ENCODE measurements at places on chromosomes 1 and 21.

GRCh38 chr1:46767649-46768282 lies 31.1 kb upstream of the CYP4B1 start:
- DNase-seq = no peak

GRCh38 chr1:36839485-36839884 lies 194.8 kb downstream of the GRIK3 start:
- no peak for DNase-seq

GRCh38 chr1:12501661-12502060 lies 116.3 kb downstream of the DHRS3 start:
- no peak for DNase-seq

DNA sequence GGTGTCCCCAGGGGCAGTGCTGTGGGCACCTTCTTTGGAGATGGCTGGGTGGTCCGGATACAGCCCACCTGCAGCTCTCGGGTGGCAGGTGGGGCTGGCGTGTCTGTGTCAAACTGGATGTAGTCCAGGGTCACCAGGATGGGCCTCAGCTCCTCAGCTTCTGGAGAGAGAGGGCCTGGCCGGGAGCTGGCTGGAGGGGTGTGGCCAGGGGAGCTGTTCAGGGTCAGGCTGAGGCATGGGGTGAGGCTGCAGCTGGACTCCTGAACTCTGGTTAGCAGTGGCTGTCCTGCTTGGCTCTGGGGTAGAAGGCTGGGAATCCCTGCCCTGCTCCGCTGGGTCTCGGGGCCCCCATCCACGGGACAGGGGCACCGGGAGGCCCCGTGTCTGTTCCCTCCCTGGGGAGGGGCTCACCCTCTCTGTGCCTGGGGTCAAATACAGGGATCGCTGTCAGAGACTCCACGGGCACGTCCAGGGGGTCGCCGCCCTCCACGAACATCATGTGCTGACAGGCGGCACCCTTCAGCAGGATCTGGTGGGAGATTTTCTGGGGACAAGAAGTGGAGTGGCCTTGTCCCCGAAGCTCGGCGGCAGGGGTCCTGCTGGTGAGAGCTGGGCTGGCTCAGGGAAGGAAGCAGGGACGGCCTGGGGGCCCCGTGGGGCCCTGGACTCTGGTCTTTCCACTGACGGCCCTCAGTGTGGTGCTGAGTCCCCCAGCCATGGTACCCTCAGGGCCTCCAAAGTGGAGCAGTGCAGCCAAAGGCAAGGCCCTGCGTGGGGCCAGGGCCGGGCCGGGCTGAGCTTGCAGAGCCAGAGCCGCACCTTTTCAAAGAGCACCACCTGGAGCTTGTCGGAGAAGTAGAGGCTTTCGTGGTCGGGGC lies 4.1 kb upstream of the TMEM52 start:
- no peak for DNase-seq

DNA sequence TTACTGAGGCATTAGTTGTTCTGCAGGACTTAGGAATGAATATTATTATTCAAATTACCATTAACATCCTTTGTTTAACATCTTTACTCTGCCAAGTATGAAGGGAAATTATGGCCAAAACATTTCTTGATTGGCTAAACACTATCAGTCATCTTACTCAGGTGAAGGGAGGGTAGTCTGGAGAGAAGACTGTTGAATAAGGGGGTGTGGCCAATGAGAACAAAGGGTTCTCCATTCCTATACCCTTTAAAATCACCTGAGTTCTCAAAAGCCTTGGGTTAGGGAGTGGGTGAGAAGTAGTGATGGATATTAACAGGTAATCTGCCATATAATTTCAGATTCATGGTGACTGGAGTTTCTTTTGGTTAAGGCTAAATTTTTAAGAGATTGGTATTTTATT lies 19.3 kb downstream of the CRYZL1 start:
- no peak for DNase-seq

DNA sequence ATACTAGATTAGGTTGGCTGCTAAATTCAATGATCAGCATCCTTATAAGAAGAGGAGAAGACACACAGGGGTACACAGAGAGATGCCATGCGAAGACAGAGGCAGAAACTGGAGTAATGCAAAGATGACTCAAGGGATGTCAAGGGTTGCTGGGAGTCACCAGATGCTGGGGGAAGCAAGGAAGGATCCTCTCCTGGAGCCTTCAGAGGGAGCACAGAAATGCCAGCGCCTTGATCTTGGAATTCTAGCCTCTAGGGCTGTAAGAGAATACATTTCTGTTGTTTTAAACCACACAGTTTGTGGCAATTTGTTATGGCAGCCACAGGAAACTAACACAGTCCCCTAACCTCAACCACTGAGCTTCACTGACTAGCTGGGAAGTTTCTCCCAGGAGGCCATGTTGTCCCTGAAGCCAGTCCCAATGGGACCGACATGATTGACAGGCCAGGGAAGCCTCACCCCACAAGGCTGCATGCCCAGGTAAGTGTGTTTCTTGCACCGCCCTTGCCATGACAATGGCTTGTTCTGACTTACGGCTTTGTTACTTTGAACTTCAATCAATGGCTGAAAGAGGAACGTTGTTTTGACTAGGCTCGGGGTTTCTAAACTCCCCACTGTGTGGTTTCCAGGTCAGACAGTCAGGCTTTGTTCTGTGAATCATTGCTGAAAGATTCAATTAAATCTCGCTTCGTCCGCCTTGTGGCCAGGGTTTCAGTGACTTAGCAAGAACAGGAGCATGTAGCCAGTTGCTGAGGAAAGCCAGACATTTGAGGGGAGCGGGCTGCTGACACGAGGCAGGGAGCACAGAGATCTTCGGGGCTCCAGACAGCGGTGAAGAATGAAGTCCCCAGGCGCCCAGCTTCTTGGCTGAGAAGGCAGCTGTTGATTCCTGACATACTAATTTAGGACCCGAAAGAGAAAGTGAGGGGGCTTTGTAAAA lies 62.3 kb downstream of the RUNX1 start:
- peak; percentile 81 for DNase-seq

GRCh38 chr1:10834770-10835412 lies 38.4 kb upstream of the CASZ1 start:
- DNase-seq = no peak

DNA sequence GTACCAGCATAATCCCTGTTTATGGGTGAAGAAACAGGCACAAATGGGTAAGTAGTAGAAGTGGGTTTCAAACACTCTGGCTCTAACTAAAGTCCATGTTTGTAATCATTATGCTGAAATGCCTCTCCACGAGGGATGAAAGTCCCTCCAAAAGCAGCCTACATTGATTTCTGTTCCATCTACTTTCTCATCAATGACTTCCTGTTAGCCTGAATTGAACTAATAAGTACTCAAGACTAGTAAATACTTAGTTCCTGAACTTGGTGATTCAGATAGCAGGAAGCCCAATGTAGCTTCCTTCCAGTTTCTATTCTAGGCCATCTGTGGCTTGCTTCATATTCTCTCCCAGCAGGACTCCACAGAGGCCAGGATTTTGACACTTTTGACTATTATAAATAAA lies 11.3 kb upstream of the BACH1 start:
- no peak for DNase-seq

GRCh38 chr1:206684478-206685333 lies at the start of gene MAPKAPK2:
Gene MAPKAPK2 (plus strand): TSS chr1:206684905. CDS start chr1:206685230, 325 bp downstream.
- DNase-seq = peak; percentile 74

- no peak for DNase-seq
Observed at GRCh38 chr1:223887747-223888418, 42.1 kb upstream of the TP53BP2 start.

- DNase-seq = peak; percentile 50
Observed at GRCh38 chr21:42440187-42440792, 36.6 kb downstream of the UBASH3A start.

DNA sequence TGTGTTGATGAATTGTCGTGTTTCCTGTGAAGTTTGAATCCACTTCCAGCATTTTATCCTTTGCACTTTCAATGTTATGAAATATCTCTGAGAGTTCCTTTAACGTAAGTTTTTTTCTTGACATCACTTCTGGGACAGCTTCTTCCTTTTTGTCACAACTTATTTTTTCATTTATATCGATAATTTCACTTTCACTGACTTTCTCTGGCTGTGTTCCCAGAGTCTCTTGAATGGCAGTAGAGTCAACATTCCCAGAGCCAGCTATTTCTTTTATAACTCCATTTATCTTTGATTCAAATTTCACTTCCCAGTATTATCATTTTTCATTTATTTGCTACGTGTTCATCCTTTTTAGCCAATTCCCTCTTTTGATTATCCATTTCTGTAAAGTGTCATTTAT lies 256.5 kb downstream of the PAPPA2 start:
- no peak for DNase-seq

DNA sequence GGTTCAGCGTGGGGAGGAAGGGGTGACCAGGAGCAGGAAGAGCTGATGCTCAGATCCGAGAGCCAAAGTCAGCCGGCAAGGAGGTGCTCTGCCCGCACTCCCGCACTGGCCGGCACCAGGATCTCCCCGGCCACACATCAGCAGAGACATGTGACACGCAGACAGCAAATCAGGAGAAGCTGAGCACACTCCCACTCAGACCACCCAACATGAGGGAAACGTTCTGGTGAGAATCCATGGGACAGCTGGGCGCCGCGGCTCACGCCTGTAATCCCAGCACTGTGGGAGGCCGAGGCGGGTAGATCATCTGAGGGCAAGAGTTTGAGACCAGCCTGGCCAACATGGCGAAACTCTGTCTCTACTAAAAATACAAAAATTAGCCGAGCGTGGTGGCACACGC lies 18.6 kb upstream of the PTTG1IP start:
- no peak for DNase-seq

- DNase-seq = no peak
Observed at GRCh38 chr1:905071-905749, 18.5 kb upstream of the SAMD11 start.

GRCh38 chr1:180906511-180906910 lies 6.2 kb upstream of the KIAA1614 start:
- DNase-seq = no peak

DNA sequence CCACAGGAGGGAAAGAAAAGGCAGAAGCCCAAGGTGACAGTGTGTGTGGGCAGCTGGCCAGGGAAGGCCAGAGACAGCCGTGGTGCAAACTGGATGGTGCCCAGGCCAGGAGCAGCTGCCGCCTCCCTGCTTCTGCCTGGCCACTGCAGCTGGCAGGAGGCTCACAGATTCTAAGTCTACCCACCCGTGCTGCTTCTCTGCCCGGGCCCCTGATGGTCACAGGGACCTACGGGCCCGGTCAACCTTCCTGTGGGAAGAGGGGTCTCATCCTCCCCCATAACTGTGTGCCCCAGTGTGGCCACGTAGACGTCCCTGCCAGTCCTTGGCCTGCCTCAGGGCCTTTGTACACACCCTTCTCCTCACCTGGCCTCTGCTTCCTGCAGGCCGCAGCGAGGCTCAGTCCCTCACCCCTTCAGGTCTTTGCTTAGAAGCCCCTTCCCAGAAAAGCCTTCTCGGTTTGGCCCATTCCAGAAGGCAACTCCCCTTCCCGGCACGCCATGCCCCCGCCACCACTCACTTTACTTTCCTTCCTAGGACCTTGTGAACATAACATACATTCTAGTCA lies 192.6 kb upstream of the AJAP1 start:
- DNase-seq = no peak

DNA sequence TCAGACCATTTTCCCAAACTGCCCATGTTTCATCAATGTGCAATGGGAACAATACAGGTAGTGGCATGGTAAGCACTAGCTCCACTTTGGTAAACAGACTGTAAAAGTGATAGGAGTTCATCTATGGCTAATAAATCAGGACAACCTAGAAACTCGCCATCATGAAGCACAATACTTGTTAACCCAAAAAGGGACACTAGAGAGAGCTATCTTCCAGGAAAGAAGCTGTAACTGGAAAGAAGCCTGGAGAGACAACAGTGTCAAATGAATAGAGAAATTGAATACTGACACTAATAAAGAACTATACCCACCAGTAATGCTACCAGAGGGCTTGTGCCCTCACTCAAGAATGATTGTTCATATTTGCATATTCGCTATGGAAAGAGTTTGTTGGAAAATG lies 164.7 kb upstream of the RGS18 start:
- DNase-seq = no peak

GRCh38 chr1:235928197-235928596 lies 61.5 kb upstream of the LYST start:
- no peak for DNase-seq

GRCh38 chr1:197868751-197869489 lies 33.5 kb upstream of the C1orf53 start:
- DNase-seq = peak; percentile 21

DNA sequence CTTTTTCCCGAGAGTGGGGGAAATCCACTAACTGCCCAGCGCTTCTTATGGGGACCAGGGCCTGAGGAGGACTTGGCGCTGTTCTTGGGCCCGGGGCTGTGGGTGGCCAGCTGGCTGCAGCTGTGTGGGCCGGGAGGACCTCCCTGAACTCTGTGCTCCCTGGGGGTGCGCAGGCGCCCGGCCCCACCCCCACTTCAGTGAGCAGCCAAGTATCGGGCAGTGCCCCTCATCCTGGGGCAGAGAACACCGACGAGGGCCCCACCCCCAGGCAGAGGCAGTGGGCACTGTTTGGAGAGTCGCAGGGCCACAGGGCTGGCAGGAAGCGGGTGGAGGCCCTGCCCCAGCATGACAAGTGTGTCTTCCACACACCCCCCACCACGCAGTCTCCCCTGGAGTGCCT lies 32.5 kb upstream of the SLC19A1 start:
- DNase-seq = no peak

DNA sequence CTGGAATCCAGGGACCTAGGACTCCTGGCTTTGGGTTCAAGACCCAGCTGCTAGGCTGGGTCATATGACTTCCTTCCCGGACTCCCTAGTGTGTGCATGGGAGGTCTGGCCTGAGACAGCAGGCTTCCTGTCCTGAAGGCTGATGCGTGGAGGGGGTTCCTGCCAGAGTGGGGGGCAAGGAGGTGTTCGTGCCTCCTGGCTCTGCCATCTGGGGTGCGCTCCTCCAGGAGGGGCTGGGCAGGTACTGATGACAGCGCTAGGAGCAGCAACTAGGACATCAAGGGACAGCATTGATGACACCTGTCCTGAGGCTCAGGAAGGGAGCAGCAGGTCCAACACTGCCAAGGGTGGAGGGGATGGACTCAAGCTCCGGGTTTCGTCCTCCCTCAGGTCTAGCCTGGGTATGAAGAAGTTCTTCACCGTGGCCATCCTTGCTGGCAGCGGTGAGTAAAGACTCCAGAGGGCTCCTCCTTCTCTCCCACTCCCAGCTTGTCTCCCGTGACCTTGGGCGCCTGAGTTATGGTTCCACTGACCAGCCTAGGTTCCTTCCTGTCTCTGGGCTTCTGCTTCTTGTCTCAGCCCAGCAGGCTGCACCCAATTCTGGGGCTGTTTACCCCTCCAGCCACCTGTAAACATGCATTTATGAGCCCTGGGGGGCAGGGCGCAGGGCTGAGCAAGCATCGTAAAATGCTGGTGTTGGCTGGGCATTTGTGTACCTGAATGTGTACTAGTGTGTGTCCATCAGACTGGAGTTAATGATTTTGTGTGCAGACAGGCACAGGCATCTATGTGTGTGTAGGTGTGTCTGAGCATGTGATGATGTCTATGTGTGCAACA lies 871 bp downstream of the PLA2G2F start:
- no peak for DNase-seq
